ENCODE measurements at places on chromosomes 1 and 21. TPM values are rescaled to one million over a fixed set of nuclear protein-coding genes. Genes with fewer than 3 reads are reported as not detected.

GRCh38 chr21:27703791-27704190 is 736.9 kb upstream of the ADAMTS5 start:
- H3K36me3 ChIP-seq, result no peaks in the 10 kb centered on the region
- H3K4me1 ChIP-seq, result no peaks in the 10 kb centered on the region
- H3K27ac ChIP-seq, result no peak overlapping the region

DNA sequence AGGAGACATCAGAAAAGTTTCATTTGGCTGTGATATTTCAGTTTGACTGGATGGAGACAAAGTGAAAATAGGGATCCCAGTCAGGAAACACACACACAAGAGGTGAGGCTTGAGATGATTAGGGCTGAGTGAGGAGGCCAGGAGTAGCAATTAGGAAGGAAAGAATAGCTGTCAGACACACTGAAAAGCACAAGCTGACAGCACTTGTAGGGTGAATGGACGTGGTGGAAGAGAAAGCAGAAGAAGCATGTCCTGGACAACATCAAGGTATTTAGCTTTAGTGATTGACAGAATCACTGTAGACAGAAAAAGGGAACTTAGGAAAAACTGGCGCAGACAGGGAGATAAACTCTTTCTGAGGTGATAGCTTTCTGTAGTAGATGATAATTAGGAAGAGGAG is 347.7 kb downstream of the TGFB2 start:
- no peaks in the 10 kb centered on the region for H3K36me3 ChIP-seq
- no peaks in the 10 kb centered on the region for H3K27me3 ChIP-seq
- H3K27ac ChIP-seq, result no peak overlapping the region

GRCh38 chr1:56508523-56508983 is 70.8 kb downstream of the PLPP3 start:
- H3K4me3 ChIP-seq, result no peak overlapping the region
- no peaks in the 10 kb centered on the region for H3K27me3 ChIP-seq
- peaks cover 88% of the 10 kb centered on the region for H3K36me3 ChIP-seq
- peaks cover 14% of the 10 kb centered on the region for H3K4me1 ChIP-seq
- peak; percentile 53 for DNase-seq
- H3K27ac ChIP-seq, result no peak overlapping the region

DNA sequence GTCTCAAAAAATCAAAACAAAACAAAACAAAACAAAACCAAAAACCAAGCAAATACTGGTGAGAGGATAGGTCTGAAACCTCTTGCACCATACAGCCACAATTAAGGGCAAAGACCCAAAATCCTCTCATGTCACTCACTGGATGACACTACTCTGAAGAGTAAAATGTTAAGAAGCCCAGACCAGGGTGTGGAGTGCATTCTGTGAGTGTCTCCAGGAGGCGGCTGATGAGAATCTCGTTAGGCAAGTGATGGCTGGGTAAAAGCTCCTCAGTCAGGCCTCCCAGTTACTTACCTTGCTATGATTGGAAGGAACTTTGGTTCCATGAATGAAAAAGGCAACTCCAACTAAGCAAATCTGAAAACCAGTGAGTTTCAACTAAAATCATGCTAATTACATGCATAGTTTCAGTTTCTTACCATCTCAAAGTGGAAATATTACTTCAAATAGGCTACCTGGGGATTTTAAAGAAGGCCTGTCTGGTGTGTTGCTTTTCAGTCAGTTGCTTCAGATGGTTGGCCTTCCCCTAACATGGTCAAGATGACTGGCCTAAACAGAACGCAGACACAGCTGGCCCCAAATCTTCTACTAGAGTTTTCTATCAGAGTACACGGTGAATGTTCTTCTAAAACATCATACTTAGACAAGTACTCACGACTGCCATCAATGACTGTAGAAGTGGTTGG is 95.1 kb downstream of the KIAA0319L start:
- no peaks in the 10 kb centered on the region for H3K4me1 ChIP-seq
- DNase-seq, result no peak
- peaks cover 31% of the 10 kb centered on the region for H3K36me3 ChIP-seq
- H3K27ac ChIP-seq, result no peak overlapping the region

DNA sequence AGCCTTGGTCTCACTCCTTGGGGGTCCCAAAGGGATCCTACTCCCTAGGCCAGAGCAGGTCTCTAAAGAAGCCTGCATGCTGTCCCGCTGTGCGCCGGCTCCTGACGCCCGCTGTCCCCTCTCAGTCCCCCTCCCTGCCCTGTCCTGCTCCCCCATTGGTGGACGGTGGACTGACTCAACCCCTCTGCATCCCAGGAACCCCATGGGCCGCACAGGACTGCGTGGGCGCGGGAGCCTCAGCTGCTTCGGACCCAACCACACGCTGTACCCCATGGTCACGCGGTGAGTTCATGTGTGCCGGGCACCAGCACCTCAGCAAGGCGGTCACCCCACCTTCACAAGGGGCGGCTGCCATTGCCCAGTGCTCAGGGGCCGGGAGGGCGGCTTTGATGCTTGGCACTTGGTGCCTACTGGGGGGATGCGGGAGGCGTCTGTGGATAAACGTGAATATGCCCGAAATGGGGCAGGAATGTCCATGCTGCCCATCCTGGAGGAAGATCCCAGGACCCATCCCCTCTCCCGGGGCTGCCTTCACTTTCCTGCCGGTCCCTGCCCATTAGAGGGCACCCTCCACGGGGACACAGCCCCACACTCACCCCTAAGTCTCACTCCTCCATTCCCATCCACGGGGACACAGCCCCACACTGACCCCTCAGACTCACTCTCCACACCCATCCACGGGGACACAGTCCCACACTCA is 20.2 kb upstream of the LRRC3 start:
- no peaks in the 10 kb centered on the region for H3K36me3 ChIP-seq
- H3K27ac ChIP-seq, result no peak overlapping the region

GRCh38 chr1:58796416-58796815 is 12.6 kb upstream of the JUN start:
- no peak overlapping the region for H3K27ac ChIP-seq
- no peaks in the 10 kb centered on the region for H3K36me3 ChIP-seq
- H3K27me3 ChIP-seq, result no peaks in the 10 kb centered on the region
- DNase-seq, result no peak
- H3K4me3 ChIP-seq, result no peak overlapping the region

GRCh38 chr1:167551362-167551761 is 2.2 kb downstream of the CREG1 start:
- no peak for DNase-seq
- no peak overlapping the region for H3K27ac ChIP-seq
- 0 out of 2 replicates have a peak, but pooled peaks cover 1% of the 10 kb centered on the region for H3K36me3 ChIP-seq
- peaks cover 4% of the 10 kb centered on the region for H3K4me1 ChIP-seq
- H3K27me3 ChIP-seq, result no peaks in the 10 kb centered on the region

GRCh38 chr1:32884726-32885125 is 1.6 kb upstream of the HPCA start:
- no peak overlapping the region for H3K4me3 ChIP-seq
- no peak overlapping the region for H3K27ac ChIP-seq
- no peak for DNase-seq

Gene INTS3
- 33.5 TPM for total RNA-seq

DNA sequence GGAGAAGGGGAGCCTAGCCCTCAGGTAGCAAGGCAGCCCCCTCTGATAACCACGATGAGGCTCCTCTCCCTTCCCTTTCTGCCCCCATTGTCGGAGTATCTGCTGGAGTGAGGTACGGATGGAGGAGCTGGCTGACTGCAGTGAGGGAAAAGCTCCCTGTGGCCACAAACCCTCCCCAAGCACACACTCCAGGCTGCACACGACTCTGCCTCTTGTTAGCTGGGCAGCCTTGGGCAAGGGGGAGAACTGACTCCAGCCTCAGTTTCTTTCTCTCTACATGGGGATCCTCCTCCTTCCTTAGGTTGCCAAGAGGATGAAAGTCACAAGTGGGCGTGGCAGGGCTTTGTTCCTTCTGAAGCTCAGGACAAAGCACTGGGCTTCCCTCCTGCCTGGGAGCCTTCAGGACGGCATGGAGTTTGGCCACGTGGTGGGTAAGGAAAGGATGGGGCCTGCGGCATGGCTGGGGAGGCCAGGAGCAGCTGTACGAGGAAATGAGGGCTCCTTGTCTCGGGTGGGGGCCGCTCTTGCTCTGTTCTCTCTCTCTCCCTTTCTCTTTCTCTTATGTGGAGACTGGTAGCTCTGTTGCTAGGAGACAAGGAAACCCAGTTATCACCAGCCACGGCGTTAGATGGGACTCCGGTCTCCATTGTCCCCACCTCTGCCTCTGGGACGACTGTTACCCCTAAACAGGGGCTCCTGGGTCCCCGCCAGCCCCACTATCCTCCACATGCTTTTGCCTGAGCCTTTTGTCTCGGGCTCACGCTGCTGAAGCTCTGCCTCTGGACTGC is 39.7 kb downstream of the LRP8 start:
- no peak overlapping the region for H3K4me3 ChIP-seq
- H3K36me3 ChIP-seq, result peaks cover 2% of the 10 kb centered on the region
- no peak overlapping the region for H3K27ac ChIP-seq
- H3K4me1 ChIP-seq, result peaks cover 3% of the 10 kb centered on the region
- no peak for DNase-seq

GRCh38 chr21:16040601-16041000 is 310.8 kb downstream of the USP25 start:
- H3K27ac ChIP-seq, result no peak overlapping the region
- H3K4me1 ChIP-seq, result no peaks in the 10 kb centered on the region
- no peaks in the 10 kb centered on the region for H3K36me3 ChIP-seq
- no peak overlapping the region for H3K4me3 ChIP-seq
- DNase-seq, result peak; percentile 55

- H3K4me3 ChIP-seq, result no peak overlapping the region
- H3K27me3 ChIP-seq, result peaks cover 1% of the 10 kb centered on the region
- H3K36me3 ChIP-seq, result no peaks in the 10 kb centered on the region
- H3K4me1 ChIP-seq, result peaks cover 13% of the 10 kb centered on the region
These were observed 5.8 kb downstream of the ROR1 start for GRCh38 chr1:63779338-63780211.

DNA sequence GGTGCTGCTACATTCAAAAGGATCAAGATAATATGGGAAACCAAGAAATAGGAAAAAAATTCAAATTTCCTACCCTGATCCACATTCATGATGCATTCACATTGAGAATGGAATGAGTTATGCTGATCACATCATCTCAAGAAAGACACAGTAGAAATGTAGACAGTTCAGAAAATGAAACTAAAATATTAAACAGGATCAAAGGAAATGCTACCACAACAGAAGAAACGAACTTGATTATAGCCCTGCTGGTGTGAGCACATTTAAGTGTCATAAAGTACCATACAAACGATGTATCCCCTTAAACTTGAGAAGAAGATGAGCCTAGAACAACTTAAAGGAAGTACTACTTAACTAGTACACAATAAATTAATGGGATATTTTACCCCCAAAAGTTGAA is 21.3 kb downstream of the SYDE2 start:
- no peaks in the 10 kb centered on the region for H3K4me1 ChIP-seq
- no peak overlapping the region for H3K4me3 ChIP-seq
- peaks cover 3% of the 10 kb centered on the region for H3K36me3 ChIP-seq
- no peak for DNase-seq
- no peaks in the 10 kb centered on the region for H3K27me3 ChIP-seq
- H3K27ac ChIP-seq, result no peak overlapping the region

DNA sequence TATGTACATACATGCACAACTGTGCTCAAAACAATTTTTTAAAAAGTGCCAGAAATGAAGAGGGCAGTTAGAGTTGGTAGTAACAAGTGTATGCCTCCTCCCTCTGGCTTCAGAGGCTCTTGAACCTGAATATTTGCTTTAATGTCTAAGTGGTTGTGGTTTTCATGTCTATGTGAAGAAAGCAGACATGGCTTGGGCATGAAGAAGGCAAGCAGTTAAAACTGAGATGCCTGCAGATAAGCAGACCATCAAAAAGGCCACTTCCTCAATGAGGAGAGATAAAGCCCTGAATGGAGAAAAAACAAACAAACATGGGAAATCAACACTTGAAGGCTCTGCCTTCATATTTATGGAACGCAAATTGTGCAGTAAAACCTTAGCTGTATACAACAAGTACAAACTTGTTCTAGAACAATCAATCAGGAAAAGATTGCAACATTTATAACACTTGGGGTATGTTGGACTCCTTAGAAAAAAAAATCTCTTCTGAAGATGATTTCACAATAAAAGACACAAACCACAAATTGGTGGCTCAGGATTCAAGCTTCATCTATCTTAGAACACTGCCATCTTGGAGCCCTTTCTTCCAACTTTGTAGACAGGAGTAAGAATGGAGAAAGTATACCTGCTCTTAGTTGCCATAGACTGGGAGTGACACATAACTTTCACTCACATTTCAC is 52.7 kb upstream of the PLA2G4A start:
- H3K27me3 ChIP-seq, result no peaks in the 10 kb centered on the region
- H3K4me1 ChIP-seq, result no peaks in the 10 kb centered on the region
- DNase-seq, result no peak
- H3K4me3 ChIP-seq, result no peak overlapping the region
- no peak overlapping the region for H3K27ac ChIP-seq
- H3K36me3 ChIP-seq, result no peaks in the 10 kb centered on the region

DNA sequence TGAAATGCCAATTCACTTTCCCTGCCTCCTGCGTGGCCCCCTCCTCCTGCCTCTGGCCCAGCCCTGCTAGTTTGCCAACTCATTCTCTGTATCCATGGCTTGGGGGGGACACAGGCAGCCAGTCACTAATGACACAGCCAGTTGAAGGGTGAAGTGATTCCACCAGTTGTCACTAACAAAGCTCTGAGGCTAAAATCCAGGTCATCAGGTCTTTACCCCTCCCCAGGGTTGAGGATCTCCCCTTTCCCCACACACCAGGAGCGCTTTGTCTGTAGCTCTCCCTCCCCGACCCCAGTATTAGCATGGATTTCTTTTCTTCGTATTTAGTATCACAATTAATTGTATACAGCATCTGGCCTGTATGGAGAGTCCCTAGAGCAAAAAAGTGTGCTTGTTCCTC is 394.1 kb downstream of the RRAGC start:
- H3K4me3 ChIP-seq, result no peak overlapping the region
- H3K36me3 ChIP-seq, result no peaks in the 10 kb centered on the region
- no peak for DNase-seq
- no peak overlapping the region for H3K27ac ChIP-seq

Gene LORICRIN
- total RNA-seq, result not detected

Gene SLC16A4
- total RNA-seq, result 73.0 TPM

DNA sequence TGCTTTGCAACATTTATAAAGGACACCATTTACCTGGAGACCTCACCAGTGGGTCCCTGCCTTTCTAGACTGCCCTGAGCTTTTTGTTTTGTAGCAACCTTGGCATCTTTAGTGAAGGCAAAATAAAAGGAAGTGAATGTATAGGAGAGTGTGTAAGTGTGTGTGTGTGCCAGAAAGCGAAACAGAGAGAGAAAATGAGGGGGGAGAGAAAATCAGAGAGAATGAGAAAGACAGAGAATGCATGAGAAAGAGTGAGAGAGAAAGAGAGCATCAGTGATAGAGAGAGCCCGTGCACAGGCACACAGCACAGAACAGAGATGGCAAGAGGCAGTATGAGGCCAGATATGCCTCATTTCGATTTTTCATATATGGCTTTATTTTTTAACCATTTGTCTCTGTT is 57.5 kb downstream of the HSD3B1 start:
- H3K27ac ChIP-seq, result no peak overlapping the region
- no peaks in the 10 kb centered on the region for H3K36me3 ChIP-seq
- H3K27me3 ChIP-seq, result peaks cover 13% of the 10 kb centered on the region
- H3K4me1 ChIP-seq, result no peaks in the 10 kb centered on the region

GRCh38 chr1:30804352-30804751 is 46.8 kb upstream of the LAPTM5 start:
- no peaks in the 10 kb centered on the region for H3K36me3 ChIP-seq
- DNase-seq, result no peak
- H3K4me1 ChIP-seq, result peaks cover 18% of the 10 kb centered on the region
- no peaks in the 10 kb centered on the region for H3K27me3 ChIP-seq
- no peak overlapping the region for H3K27ac ChIP-seq
- no peak overlapping the region for H3K4me3 ChIP-seq

GRCh38 chr1:32801096-32801715 is 16.0 kb downstream of the YARS1 start:
- no peaks in the 10 kb centered on the region for H3K27me3 ChIP-seq
- H3K4me3 ChIP-seq, result no peak overlapping the region
- peak overlapping the region; percentile 21 for H3K27ac ChIP-seq
- peaks cover 18% of the 10 kb centered on the region for H3K4me1 ChIP-seq
